ENCODE measurements at places on chromosomes 7 and 10. TPM values are rescaled to one million over a fixed set of nuclear protein-coding genes. Genes with fewer than 3 reads are reported as not detected.
A peak's percentile ranks its signal among the peaks of the same experiment; 100 is the strongest.

GRCh38 chr7:1046722-1047679 lies 2.7 kb downstream of the GPR146 start:
- no peak overlapping the region for H3K27ac ChIP-seq
- no peak overlapping the region for H3K4me3 ChIP-seq
- no peak for DNase-seq
- no peaks in the 10 kb centered on the region for H3K36me3 ChIP-seq
- H3K4me1 ChIP-seq: peaks cover 13% of the 10 kb centered on the region
- H3K27me3 ChIP-seq: no peaks in the 10 kb centered on the region

DNA sequence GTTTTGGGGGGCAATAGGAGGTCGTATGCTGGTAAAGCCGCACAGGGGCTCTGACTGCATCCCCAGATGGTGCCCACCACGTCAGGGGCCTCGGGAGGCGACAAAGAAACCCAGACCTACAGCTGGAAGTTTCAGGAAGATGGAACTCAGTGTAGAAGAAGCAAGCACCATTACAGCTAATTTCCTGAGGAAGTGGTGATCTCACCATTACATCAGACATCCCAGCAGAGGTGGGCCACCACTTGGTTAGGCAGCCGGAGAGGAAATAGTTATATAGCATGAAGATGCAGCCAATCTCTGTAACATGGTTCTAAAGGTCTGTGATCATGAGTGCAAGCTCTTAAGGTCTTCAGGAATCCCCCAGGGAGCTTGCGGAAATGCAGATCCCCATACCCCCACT lies 127.3 kb upstream of the PCBD1 start:
- DNase-seq: no peak
- H3K4me3 ChIP-seq: no peak overlapping the region
- H3K4me1 ChIP-seq: no peaks in the 10 kb centered on the region
- H3K27me3 ChIP-seq: no peaks in the 10 kb centered on the region
- no peaks in the 10 kb centered on the region for H3K36me3 ChIP-seq

- H3K4me3 ChIP-seq: no peak overlapping the region
- DNase-seq: no peak
- H3K27ac ChIP-seq: no peak overlapping the region
- no peaks in the 10 kb centered on the region for H3K36me3 ChIP-seq
- H3K27me3 ChIP-seq: no peaks in the 10 kb centered on the region
These were observed 26.6 kb downstream of the TBXAS1 start for GRCh38 chr7:139855498-139856270.

- no peak for DNase-seq
- no peak overlapping the region for H3K4me3 ChIP-seq
- H3K36me3 ChIP-seq: peaks cover 17% of the 10 kb centered on the region
- H3K4me1 ChIP-seq: no peaks in the 10 kb centered on the region
- H3K27ac ChIP-seq: no peak overlapping the region
These were observed 21.0 kb downstream of the PDCD4 start for GRCh38 chr10:110892602-110893288.

The RADIL gene
- 0.22 TPM for total RNA-seq

The TMEM229A gene
- total RNA-seq: 0.09 TPM

The POLR2J gene
- 36.9 TPM for total RNA-seq

The SRRM3 gene
- total RNA-seq: 2.7 TPM

The GTF2IRD1 gene
- 20.4 TPM for total RNA-seq

The PRF1 gene
- 0.14 TPM for total RNA-seq

- DNase-seq: peak; percentile 84
- H3K27me3 ChIP-seq: no peaks in the 10 kb centered on the region
- H3K4me1 ChIP-seq: peaks cover 13% of the 10 kb centered on the region
- H3K27ac ChIP-seq: peak overlapping the region; percentile 44
These were observed 32.7 kb upstream of the ZNF438 start for GRCh38 chr10:31064348-31064747.

DNA sequence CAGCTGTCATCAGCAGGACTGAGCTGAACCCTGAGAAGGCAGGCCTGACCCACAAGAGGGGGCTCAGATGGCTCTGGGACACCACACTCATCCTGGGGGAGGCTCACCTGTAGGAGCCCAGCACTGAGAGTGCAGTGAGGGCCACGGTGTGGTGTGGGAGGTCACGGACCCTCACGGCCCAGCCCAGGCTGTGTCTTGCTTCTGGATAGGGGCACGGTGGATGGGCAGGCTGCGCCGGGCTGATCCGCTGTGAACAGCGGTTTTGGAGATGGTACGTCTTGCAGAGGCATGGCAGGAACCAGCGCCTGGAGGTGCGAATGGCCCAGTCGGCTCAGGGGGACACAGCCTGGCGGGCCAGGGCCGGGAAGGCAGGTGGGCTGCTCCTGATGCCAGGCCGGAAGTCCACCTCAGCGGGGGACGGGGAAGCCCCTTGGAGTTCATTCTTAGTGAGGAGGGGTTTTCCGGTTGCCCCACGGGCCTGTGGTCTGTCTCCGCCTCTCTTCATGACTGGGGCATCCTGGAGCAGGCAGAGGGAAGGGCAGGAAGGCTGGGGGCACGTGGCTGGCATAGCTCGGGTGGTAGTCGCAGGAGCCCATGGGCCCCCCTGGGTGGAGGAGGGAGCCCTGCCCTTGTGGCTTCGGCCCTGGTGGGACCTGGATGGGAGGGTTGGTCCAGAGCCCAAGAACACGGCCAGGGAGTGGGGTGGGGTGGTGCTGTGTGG lies 112.5 kb downstream of the UNCX start:
- no peak overlapping the region for H3K4me3 ChIP-seq
- H3K27ac ChIP-seq: no peak overlapping the region
- H3K27me3 ChIP-seq: no peaks in the 10 kb centered on the region
- H3K4me1 ChIP-seq: no peaks in the 10 kb centered on the region
- DNase-seq: no peak
- no peaks in the 10 kb centered on the region for H3K36me3 ChIP-seq

DNA sequence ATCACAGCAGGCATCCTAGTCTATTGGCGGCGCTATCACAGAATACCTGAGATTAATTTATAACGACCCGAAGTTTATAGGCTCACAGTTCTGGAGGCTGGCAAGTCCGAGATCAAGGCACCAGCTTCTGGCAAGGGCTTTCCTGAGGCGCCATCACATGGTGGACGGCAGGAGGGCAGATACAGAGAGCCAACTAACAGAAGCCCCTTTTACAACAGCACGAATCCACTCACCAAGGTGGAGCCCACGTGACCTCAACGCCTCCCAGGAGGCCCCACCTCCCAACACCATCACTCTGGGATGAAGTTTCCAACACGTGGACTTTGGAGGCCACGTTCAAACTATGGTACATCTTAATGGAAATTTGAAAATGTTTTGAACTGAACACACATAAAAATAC lies 255.3 kb downstream of the ELFN1 start:
- H3K4me3 ChIP-seq: no peak overlapping the region
- H3K36me3 ChIP-seq: peaks cover 3% of the 10 kb centered on the region
- no peaks in the 10 kb centered on the region for H3K27me3 ChIP-seq
- H3K27ac ChIP-seq: no peak overlapping the region

DNA sequence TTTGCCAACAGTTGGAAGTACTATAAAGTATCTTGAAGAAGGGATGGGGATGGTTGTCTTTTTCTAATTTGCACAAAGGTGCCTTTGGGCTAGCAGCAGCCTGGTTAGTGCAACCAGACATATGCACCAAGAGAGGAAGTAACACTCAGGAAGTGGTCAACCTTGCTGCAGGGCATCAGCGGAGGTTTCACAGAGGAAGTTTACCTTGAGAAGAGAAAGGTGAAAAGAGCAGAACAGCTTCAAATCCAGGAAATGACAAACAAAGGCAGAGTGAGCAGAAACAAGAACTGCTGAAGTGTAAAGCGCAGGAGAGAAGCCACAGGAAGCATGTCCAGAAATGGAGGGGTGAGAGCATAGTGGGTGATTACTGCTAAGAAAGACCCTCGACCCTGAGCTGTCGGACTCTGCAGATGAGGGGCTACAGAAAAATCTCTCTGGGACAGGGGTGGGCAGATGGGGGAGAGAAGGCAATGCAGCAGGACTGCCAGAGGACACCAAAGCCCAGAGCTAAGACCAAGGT lies 66.9 kb downstream of the STK17A start:
- peak overlapping the region; percentile 99 for H3K27ac ChIP-seq
- no peaks in the 10 kb centered on the region for H3K27me3 ChIP-seq
- peaks cover 67% of the 10 kb centered on the region for H3K4me1 ChIP-seq
- H3K4me3 ChIP-seq: peak overlapping the region; percentile 19
